ENCODE measurements at places on chromosomes 2 and 18.

DNA sequence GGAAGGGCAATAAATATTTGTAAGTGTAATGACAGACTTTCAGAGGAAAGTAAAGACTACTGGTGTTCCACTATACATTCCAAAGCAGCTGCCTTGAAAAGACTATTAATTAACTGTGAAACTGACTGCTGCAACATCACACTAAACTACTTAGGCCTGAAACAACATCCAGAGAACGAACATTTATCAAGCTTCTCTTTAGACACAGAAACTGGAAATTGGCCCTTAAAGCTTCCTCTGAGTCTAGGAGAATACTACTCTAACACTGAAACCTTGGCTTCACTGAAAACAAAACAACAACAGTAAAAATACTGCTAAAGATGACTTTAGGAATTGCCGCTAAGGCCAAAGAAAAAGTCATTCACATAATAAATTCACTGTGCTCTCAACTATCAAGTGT, 74.6 kb downstream of the ESCO1 start:
- DNase-seq = no peak

- DNase-seq = no peak
These were observed 88.7 kb downstream of the ASB1 start for GRCh38 chr2:238515377-238515776.

DNA sequence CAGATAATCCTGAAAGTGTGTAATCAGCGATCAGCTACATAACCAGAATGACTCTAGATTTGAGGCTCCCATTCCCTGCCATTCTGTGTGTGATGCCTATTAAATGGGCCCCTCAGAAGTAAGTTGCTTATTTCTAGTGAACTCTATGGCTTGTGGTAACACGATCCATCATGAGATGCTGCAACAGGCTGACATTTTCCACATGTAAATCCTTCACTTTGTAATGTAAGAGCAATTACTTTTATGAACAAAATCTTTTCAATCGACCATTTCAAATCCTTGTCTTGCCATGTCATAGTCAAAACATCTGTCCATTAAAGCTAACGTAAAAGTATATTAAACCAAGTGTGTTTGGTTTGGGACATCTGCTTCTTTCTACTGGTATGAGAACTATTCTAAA, 175.9 kb upstream of the ETAA1 start:
- no peak for DNase-seq

DNA sequence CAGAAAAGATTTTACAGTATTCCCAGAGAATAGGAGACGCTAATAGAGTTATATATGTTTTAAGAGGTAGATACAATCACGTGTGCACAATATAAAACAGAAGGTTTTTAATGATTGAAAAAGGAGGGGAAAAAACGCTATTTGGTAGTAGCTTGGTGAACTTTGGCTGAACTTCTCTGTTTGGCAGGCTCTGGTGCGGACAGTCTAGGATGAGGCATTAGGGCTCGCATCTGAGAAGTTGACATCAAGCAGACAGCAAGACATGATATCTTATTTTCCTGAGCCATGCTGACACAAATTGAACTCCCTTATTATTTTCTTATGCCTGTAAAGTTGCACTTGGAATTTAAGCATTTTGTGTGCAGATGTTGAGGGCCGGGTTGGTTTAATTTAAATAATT, 176.6 kb downstream of the EN1 start:
- DNase-seq = no peak

GRCh38 chr2:160252278-160252887, 52.3 kb upstream of the ITGB6 start:
- DNase-seq = peak; percentile 71

DNA sequence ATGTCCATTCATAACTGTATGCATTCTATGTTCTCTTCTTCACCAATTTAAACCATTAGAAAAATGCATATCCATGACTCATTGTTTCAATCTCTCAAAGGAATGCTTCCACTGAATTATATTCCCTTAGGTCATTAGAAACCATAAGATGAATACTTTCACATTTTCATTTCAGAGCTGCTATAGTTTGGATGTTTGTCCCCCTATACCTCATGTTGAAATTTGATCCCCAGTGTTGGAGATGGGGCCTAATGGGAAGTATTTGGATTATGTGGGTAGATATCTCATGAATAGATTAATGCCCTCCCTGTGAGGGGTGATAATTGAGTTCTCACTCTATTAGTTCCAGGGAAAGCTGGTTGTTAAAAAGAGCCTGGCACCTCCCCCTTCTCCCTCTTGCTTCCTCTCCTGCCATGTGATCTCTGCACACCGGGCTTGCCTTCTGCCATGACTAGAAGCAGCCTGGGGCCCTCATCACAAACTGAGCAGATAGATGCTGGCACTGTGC, 35.7 kb downstream of the THUMPD2 start:
- DNase-seq = no peak

- DNase-seq = no peak
These were observed 7.0 kb upstream of the RPIA start for GRCh38 chr2:88684519-88684918.
